ENCODE measurements at places on chromosomes 6 and 20. TPM values are rescaled to one million over a fixed set of nuclear protein-coding genes. Genes with fewer than 3 reads are reported as not detected.

Gene BLTP3A
- total RNA-seq = 2.7 TPM

Gene TRIM31
- not detected for total RNA-seq

Gene MICB
- 8.8 TPM for total RNA-seq

Gene NKX2-2
- not detected for total RNA-seq

Gene KCNK5
- total RNA-seq = not detected

Gene AVP
- total RNA-seq = not detected

Gene GMEB2
- total RNA-seq = 6.8 TPM

Gene GGTLC1
- not detected for total RNA-seq

Gene MUC22
- total RNA-seq = not detected

Gene OR2H2
- not detected for total RNA-seq

Gene C6orf141
- not detected for total RNA-seq

Gene CLPSL1
- not detected for total RNA-seq

Gene ECT2L
- not detected for total RNA-seq

Gene PRPH2
- 2.2 TPM for total RNA-seq

Gene BTNL2
- 0.12 TPM for total RNA-seq

Gene DEFB124
- total RNA-seq = not detected

Gene MDC1
- 1.8 TPM for total RNA-seq

Gene FGD2
- total RNA-seq = not detected

Gene CYP39A1
- total RNA-seq = 2.1 TPM

Gene KIF3B
- 35.9 TPM for total RNA-seq

Gene NMBR
- total RNA-seq = not detected

Gene ZNF165
- total RNA-seq = 0.30 TPM

Gene CTCFL
- total RNA-seq = not detected

Gene MUC21
- total RNA-seq = not detected

Gene TSPO2
- total RNA-seq = not detected

Gene LINC00237
- not detected for total RNA-seq

Gene SLC13A3
- total RNA-seq = 1.3 TPM

Gene XRN2
- 70.1 TPM for total RNA-seq

Gene EFCAB8
- under 0.01 TPM for total RNA-seq

Gene BHLHE23
- not detected for total RNA-seq

Gene CST7
- not detected for total RNA-seq

Gene SLC32A1
- total RNA-seq = not detected

Gene SRMS
- total RNA-seq = not detected

Gene DDX39B
- total RNA-seq = 238 TPM

Gene NINL
- total RNA-seq = 6.7 TPM

Gene HCRTR2
- total RNA-seq = not detected

Gene RHAG
- total RNA-seq = not detected

Gene DEFB132
- total RNA-seq = not detected

Gene OOEP
- not detected for total RNA-seq

Gene GINS1
- total RNA-seq = 3.2 TPM

Gene TCFL5
- total RNA-seq = 12.5 TPM

Gene SIRPG
- not detected for total RNA-seq

Gene BEND6
- total RNA-seq = 6.1 TPM

Gene TFAP2D
- not detected for total RNA-seq

Gene LST1
- not detected for total RNA-seq

Gene HMGN3
- 54.4 TPM for total RNA-seq

Gene NR2E1
- total RNA-seq = not detected

Gene C20orf204
- 0.23 TPM for total RNA-seq

Gene UBE2C
- total RNA-seq = 1.6 TPM

Gene LKAAEAR1
- not detected for total RNA-seq

Measured in smooth muscle cell of the coronary artery (primary cell).